Fibroblast of skin of left quadriceps (primary cell): ENCODE measurements at places on chromosomes 7 and 10.

DNA sequence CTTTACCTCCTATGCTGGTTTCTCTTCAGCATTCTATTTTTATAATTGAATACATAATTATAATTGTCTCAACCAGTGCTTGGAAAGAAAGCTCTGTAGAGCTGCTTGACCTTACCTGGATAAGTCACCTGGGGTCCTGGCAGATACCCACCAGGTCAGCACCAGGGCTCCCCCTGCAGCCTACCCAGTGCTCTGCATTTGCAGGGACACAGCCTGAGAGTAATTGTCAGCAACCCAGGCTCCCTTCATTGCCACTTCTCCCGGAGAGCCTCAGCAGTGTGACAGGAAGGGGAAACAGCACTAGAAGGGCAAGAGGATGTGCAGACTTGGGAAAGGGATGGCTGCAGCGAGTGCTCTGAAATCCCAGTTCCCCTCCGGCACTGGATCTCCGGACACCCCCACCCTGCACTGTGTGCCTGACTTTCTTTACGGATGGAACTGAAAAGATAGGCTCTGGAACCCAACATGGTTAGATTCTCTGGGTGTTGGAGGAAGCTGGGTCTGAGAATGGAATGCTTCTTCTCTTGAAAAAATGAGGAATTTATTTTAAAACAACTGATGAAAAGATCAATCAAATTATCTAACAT lies 11.4 kb upstream of the PAX4 start:
- no peak for DNase-seq

GRCh38 chr10:84523526-84523925 lies 195.1 kb downstream of the CCSER2 start:
- no peak for DNase-seq

- no peak for DNase-seq
These were observed 69.0 kb downstream of the SNX10 start for GRCh38 chr7:26360650-26361049.

DNA sequence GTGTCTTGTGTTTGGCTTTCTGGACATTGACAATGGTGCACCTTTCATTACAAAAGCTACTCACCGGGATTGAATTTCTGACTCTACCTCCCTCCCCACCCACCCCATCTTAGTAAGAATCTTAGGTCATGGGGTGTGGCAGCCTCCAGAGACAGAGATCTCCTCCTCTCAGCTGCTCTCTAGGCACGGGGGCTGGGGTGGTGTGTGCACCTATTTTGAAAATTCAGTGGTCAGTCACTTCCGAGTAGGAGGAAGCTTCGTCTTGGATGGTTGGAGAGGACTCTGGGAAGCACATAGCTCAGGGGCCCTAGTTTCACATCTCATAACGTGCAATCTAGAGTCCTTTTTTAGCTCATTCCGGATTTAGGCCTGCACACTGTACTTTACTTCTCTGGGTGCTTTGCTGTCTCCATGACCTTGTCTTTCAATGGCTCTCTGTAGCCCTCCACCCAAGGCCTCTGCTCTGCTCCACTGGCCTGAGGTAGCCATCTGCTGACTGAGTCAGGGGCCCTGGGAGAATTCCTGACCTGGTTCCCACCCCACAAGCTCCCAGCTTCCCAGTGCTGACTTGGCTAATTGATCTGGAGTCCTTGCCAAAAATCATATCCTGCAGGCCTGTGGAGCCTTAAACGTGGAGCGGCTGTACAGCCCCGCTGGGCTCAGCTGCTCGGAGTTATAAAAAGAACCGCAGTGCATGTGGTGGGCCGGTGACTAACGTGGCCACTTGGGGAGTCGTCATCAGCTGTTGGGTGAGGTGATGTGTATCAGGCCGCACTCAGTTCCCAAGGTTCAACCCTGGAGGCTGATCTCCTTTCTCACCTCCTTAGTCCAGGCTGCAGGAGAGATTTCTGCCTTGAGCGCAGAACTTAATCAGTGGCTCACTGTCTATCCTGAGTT lies 19.3 kb upstream of the ADAMTS14 start:
- DNase-seq: peak; percentile 93

DNA sequence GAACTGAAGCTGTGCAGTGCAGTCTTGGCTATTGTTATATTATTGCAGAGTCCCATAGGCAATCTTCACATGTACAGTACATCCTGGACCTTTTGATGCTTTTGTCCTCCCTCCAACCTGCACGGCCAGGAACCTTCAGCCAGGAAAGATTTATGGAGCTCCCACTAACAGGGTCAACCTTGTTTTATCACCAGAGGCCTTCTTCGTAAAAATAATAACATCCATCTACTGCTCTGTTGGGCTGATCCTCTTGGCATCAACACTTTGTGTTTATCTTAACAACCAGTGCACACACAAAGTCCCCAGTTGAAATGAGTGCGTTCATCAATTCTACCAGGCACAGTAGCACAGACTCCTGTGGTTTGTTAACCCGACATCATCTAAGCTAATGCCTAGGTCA lies 72.4 kb downstream of the AGMO start:
- DNase-seq: no peak

GRCh38 chr7:85851571-85852193 lies 664.8 kb upstream of the SEMA3D start:
- DNase-seq: peak; percentile 48

GRCh38 chr10:102620591-102621442 lies 23.5 kb upstream of the TRIM8 start:
- DNase-seq: no peak

GRCh38 chr7:158141806-158142518 lies 445.7 kb downstream of the PTPRN2 start:
- DNase-seq: no peak

GRCh38 chr7:149125189-149125862 lies 798 bp downstream of the ZNF425 start:
- no peak for DNase-seq

DNA sequence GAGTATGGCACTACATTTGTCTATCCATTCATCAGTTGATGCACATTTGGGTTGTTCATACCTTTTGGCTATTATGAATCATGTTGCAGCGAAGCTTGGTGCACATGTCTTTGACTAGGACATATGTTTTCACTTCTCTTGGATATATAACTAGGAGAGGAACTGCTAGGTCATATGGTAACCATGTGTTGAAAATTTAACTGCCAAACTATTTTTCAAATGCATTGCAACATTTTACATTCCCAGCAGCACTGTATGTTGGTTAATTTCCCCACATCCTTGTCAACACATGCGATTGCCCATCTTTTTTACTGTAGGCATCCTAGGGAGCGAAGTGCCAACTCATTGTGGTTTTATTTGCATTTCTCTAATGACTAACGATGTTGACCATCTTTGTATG lies 183.4 kb downstream of the PRKCQ start:
- DNase-seq: peak; percentile 99

DNA sequence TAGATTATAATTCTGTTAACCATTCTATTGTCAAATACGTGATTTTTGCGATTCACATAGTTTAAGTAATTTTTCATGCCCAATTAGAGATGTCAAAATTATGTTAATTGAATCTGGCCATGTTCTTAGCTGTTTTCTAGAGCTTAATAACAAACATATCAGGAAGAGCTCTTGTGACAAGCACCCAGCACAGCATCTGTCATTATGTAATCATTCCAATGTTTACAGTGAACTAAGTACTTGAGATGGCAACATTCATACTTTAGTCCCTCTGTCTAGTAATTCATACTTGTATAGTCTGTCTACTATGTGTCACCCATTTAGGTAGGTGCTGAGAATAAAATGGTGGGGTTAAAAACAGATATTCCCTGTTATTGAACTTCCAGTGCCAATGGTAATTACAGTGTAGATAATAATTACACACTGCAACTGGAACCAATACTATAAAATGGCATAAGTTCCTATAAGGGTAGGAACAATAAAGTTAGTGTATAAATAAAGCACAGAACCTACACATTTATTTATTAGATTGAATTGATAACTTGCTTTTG lies 55.2 kb downstream of the ZEB1 start:
- DNase-seq: no peak

DNA sequence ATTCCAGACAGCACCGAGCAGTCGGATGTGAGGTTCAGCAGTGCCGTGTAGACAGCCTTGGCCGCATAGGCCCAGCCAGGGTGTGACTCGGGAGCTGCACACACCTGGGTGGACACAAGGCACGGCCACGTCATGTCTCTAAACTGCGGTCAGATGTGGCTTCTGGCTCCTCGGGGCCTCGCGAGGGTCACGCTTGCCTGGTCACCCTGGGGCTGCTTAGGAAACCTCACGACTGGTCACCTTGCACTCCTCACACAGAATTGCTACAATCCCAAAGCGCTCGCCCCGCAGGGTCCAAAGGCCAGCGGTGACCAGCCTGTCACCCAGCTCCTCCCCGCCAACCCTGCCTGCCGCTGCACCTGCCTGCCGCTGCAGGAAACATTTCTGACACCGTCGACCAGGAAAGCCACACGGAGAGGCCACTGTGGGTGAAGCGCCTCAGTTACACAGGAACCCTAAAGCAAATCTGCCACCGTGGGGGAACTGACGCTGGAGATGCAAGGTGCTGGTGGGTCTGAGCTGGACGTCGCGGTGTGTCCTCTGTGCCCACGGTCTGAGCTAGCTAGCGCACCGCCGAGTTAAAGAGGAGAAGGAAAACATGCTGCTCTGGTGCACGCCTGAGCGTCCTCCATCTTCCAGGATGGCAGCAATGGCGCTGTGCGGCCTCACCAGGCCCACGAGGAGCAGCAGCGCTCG lies 5.0 kb downstream of the GPER1 start:
- DNase-seq: no peak

GRCh38 chr10:90977855-90978486 lies 57.1 kb upstream of the ANKRD1 start:
- no peak for DNase-seq

DNA sequence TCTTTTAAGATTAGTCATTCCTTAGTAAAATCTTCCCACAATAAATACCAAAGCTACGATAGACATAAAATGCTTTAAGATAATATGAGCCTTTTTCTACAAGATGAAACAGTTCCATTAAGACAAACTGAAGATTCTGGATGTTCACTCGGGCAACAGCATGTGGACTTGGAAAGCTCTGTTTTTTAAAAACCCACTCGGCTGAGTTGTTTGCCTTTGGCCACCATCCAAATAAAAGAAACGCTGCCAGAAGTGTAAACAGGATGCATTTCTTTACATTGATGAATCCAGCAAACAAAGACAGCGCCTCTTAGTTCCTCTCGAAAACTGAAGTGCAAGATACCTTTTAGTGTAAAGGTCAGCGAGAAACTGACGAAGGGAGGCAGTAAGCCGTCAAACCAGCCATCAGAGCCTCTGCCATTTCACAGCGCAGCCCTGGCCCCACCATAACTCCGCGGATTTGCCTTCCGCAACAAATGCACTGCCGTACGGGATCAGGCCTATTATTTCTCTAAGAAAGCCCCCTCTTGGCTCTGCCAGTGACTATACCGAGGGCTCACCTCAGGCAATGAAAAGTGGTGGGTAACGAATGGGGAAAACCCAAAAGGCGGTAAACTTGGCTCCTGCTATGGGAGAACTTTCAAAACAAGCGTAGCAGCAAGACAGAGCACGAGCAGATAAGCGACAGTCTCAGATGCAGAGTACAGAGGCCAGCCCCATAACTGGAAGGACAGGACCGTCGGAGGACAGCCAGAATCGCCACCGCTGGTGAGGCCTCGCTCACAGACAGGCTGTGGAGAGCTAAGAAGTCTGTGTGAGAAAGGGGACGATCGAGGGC lies 41.4 kb downstream of the GNA12 start:
- DNase-seq: peak; percentile 22

DNA sequence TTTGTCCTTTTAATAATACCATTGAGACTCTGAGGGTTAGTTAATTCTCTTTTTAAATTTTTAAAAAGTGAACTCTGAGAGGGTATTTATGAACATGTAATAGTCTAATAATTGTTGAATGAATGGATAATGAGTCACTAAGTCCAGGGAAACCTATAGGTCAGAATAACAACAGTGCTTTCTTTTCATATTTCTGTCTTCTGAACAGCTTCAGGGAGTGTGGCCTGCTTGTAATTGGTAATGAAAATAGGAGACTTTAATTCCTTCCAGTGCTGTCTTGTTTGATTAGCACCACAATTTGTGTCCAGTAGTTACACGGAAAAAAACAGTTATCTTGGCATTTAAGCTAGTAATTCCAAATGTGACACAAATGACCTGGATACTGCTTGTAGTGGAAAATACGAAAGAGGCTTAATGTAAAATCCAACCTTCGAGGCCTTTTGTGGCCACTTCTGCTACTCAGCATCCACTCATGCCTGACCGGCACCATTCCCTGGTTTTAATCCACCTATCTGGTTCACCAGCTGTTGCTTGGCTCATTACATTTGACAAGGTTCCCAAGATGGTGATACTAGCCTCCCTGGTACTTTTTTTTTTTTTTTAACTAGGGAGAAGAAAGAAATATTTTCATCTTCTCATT lies 149.3 kb upstream of the IMMP2L start:
- no peak for DNase-seq
